Nephron progenitor cell (in vitro differentiated cells): ENCODE measurements at places on chromosomes 3 and 15.

- DNase-seq = no peak
Measured at GRCh38 chr15:48710952-48711495, 65.5 kb upstream of the FBN1 start.

- DNase-seq = no peak
Measured at GRCh38 chr3:165532851-165533250, 304.4 kb downstream of the BCHE start.

- no peak for DNase-seq
Measured at GRCh38 chr3:121958801-121959200, 63.2 kb downstream of the ILDR1 start.

GRCh38 chr3:120560304-120561250 lies 35.6 kb upstream of the NDUFB4 start:
- DNase-seq = no peak

GRCh38 chr3:55631766-55632331 lies 144.7 kb upstream of the WNT5A start:
- DNase-seq = no peak

- no peak for DNase-seq
Measured at GRCh38 chr3:134651347-134652041, 672 bp upstream of the KY start.

GRCh38 chr3:104133630-104134029 lies 1233.1 kb upstream of the ALCAM start:
- no peak for DNase-seq

- no peak for DNase-seq
Measured at GRCh38 chr15:46518381-46518780, 883.6 kb downstream of the SQOR start.

GRCh38 chr15:60070838-60071493 lies 66.9 kb downstream of the FOXB1 start:
- no peak for DNase-seq

DNA sequence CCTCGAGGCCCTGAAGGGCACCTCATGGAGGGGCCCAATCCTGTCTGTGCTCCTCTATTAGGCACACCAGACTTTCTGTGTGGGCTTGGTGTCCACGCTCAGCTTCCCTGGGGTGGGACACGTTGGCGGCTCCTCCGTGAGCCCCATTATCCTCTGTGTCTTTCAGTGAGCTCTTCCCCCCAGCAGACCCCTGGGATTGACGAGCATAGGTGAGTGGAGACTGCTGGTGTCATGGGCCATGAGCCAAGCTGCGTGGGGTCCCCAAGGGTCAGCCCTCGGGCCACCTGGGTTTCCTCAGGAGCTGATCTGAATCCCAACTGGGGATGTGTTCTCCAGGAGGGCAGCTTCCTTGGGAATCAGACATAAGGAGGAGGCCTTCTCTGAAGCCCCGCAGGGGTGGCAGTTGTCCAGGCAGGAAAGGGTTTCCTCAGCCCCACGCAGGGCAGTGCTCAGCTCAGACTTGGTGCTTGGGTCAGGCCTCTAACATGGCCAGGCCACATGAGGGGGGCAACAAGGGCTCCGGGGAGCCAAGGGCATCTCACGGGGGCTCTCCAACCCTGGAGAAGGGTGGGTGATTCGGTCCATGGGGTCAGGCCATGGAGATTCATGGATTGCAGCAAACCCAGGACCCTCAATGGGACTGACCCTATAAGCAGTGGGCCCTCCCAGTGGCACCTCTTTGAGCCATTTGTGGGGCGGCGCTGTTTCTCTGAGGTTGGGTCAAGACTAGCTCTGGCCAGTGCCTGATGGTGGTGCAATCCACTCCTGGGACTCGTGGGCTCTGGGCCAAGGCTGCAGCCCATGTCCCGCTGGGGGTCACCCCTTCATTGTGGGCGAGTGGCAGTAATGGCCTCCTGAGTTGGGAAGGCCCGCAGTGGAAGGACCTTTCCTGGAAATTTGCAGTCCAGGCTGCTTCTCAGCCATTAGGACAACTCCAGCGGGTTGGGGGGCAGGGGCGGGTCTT lies 222.5 kb downstream of the SNRPN start:
- DNase-seq = no peak
